Stimulated activated CD4-positive, alpha-beta T cell treated with anti-CD3 and anti-CD28 coated beads, Interleukin-1b, Interleukin-23, amount 100 ng/mL, for 24 hours (primary cell): ENCODE measurements at places on chromosomes 7 and 10.

DNA sequence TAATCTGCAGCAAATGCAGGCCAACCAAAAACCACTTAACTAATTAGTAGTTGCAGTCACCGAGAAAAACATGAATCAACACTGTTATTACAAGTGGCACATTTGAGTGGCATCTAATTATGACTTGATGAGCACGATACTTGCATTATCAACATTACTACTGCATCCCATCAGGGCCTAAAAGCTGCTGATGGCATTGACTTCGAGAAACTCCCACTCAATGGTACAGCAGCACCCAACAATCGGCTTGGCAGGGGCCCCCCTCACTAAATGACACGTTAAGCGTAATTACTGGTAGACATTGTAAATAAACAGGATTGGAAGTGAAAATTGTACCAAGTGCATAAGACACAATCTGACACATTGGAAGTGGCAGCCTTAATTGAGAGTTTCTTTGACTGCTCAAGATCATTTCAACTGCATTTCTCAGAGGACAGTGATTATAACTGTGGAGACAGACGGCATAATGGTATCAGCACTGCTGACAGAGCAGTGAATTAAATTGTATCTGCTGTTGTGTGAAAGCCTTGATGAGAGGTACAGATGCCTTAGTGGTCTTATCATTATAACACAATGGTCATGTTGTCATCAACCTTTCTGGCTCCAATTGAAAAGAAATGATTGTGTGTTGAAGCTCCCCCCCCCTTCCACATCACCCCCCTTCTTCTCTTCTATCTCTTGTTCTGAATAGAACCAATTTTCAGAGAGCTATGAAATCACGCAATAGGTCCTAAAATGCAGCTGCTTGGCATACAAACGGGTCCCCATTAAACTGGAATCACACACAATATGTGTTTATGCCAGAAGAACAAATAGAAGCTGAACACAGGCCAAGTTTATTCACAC lies 43.4 kb downstream of the SHTN1 start:
- no peak for DNase-seq

DNA sequence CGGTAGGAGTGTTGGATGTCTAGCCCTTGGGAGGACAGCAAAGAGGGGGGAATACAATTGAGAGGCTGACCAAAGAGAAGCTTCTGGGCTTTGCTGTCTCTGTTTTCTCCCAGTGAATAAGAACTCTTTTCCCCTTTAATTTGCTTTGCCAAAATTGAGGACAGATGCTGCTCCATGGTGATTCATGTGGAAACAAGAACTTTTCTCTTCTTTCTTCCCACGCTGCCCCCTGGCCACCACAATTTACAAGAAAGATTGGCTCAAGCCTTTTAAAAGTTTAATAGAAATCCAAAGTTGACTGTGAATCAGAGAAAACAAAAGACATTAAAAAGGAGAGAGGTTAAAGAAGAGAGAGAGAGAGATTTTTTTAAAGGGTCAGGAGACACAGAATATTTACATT lies 49.0 kb downstream of the PRR15 start:
- no peak for DNase-seq

GRCh38 chr10:113891476-113891875 lies 37.0 kb downstream of the NHLRC2 start:
- no peak for DNase-seq

GRCh38 chr7:66529883-66530610 lies 98.6 kb upstream of the KCTD7 start:
- DNase-seq: no peak

- no peak for DNase-seq
Observed at GRCh38 chr10:11011984-11012383, 5.7 kb upstream of the CELF2 start.

DNA sequence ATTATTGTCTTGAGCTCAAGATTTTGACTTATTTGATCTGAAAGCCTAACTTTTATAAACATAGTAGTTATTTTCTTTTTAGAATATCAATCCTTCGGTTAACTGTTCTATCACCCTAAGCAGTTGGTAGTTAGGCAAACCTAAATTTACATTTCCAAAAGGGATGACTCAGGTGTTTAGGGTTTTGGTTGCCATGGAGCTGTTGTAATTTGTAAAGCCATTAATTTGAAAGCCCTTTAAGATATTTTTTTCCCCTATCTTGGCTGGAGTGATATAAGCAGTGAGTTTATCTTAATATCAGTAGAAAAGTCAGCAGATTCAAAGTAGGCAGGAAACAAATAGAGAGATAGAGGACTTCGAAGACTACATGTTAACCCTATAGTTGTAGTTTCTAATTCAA lies 1472.6 kb upstream of the CELF2 start:
- no peak for DNase-seq

DNA sequence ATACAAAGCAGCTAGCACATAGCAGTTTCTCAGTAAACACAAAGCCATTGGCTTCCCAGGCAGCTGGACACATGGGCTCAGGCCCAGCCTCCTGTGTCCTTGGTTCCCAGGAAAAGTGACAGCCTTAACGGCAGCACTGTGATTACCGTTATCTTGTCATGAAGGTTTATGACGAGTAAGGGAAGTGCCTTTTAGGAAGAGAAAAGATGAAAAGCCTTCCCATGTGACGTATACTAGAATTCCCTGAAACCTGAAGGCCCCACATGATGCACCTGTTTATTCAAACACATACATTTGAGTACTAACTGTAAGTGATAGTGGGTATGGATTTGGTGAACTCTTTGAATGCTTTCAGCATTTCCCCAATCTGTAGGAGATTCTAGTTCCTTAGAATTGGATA lies 244.2 kb downstream of the DPP6 start:
- no peak for DNase-seq

DNA sequence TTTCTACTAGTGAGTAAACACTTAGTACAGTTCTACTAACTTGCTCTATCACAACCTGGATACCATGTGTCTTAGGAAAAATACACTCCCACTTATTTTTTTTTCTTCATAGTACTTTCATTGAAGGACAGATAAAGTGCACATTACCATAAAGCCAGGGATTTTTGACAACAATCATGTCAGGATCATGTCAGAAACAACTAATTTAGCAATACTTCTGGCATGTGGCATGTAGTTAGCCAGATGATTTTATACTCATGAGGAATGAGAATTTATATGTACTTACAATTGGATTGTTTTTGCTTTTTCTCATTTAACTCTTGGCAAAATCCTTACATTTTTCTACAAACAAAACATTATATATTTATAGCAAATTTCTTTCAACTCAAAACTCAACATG lies 630.7 kb upstream of the GRM3 start:
- DNase-seq: no peak

- no peak for DNase-seq
Observed at GRCh38 chr10:1454428-1454827, 282.9 kb downstream of the ADARB2 start.

DNA sequence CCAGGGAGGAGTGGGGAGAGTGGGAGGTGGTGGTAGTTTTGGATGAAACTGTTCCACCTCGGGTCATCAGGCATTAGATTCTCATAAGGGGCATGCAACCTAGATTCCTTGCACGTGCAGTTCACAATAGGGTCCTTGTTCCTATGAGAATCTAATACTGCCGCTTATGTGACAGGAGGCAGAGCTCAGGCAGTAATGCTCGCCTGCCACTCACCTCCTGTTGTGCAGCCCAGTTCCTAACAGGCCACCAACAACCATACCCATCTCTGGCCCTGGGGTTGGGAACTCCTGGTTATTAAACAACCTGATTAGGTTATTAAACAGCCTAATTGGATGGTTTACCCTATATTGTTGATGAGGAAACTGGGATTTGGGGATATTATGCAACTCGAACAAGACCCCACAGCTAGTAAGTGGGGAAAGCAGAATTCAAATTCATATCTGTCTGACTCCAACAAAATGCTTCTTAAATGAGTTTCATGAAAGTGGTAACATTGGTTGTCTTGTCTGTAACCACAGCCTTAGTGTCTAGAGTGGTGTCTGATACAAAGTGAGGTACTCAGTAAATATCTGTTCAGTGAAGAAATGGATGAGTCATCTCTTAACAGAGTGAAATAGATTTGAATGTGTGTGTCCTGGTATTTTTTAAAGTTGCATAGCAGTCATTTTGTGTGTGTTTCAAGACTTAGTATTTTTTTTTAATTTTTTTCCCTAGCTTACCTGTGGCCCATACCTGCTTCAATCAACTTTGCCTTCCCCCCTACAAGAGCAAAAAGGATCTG lies 101.6 kb downstream of the HECTD2 start:
- DNase-seq: no peak

GRCh38 chr10:132868995-132869394 lies 73.4 kb downstream of the CFAP46 start:
- DNase-seq: no peak

GRCh38 chr7:901388-902154 lies 25.2 kb downstream of the GET4 start:
- DNase-seq: peak; percentile 42

- DNase-seq: no peak
Observed at GRCh38 chr7:77822269-77822668, 23.7 kb downstream of the PHTF2 start.

DNA sequence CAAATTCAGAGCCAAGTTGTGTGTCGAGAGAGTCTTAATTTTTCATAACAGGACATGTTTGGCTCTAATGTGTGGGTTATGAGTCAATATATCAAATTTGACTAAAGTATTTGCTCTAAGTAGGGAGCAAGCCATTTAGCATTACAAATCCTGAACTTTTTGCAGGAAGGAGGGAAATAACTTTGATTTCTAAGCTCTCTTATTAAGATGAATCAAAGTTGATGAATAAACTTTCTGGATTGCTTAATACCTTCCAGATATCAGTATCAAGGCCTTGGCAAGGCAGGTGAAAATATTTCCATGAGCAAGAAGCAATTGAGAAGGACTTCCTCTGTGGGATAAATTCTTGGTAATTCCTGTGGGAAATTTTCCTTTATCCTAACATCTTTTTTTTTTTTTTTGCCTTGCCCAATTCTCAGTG lies 258.8 kb downstream of the AHR start:
- DNase-seq: no peak

- DNase-seq: no peak
Observed at GRCh38 chr7:37558320-37559096, 109.8 kb upstream of the ELMO1 start.

GRCh38 chr7:143323653-143324052 lies 7.7 kb downstream of the CLCN1 start:
- DNase-seq: no peak

- peak; percentile 47 for DNase-seq
Observed at GRCh38 chr7:129376076-129376777, 58.0 kb upstream of the STRIP2 start.

DNA sequence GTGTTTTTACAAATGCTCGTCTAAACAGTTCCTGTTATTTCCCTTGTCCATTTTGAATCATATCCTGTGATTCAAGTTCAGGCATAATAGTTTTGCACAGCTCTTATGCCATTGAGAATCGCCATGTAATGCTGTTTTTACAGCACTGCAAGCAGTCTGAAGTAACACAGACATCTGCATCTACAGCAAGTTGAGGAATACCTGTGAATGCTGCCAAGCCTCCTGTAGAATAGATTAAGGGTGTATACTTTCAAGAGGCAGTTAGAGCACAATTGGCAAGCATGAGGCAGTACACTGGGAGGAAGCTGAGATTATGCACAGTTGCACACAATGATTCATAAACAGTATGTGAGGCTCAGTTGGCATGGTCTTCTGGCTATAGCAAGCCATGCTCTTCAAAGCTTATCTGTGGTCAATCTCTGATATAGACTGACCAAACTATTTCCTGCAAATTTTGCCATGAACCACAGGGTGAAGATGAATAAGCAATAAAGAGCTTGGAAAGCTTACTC lies 121.9 kb upstream of the AKR1E2 start:
- DNase-seq: no peak

DNA sequence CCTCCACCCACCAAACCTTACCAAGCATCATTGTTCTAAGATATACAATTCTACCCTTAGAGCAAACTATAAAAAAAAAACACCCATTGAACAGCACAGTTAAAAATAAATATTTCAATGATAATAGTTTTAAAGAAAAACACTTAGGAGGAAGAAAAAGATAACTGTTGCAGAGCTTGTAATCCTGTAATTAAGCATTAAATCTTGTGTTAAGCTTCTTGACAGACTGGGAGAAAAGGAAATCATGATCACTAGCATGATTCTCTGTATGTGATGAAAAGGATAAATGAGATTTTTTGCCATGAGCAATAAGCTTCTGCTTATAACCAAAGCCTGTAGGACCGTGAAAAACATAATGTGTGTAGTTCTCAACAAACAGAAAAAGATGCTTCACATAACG lies 289.8 kb downstream of the CACNA2D1 start:
- no peak for DNase-seq

- no peak for DNase-seq
Observed at GRCh38 chr7:140876519-140877248, 48.0 kb downstream of the BRAF start.

DNA sequence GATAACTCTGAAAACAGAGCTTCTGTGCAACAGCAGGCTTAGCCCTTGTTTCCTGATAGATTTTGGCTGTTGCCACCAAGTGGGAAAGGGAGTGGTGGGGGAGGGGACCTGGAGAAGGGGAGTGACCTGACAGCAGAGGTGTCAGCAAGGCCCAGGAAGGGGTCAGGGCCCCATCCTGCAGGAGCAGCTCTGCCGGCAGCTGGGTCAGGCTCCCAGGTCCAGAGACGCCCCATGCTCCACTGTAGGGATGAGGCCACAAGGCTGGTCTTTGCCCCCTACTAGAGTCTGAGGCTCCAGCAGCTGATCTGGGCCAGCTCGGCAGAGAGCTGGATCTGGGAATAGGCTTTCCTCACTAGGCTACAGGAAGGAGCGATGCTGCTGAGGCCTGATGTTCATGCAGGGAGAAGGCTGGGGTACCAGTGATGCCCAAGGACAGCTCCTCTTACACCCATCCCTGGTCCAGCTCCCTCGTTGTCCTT lies 44.0 kb upstream of the ZMIZ1 start:
- no peak for DNase-seq

- no peak for DNase-seq
Observed at GRCh38 chr10:31930023-31930751, 1.6 kb upstream of the ARHGAP12 start.

GRCh38 chr10:98758463-98758862 lies 311.7 kb upstream of the HPS1 start:
- no peak for DNase-seq

GRCh38 chr10:106857213-106857612 lies 307.3 kb downstream of the SORCS1 start:
- DNase-seq: no peak

DNA sequence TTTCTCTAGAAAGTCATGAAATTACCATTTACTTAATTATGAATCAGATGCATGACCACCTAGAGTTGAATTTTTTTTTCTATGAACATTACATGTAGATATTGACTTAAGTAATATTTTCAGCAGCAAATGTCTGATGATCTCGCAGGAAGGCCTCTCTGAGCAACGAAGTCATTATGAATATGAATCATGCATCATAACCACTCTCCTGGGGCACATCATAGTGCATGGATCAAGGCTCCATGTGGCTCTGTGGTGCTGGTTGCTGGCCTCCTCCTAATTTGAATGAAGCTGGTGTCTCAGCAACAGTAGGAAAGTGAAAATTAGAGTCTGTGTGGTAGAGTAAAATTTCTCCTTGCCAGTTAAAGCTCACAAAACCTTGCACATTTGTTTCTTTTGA lies 121.4 kb upstream of the INHBA start:
- DNase-seq: no peak

- peak; percentile 11 for DNase-seq
Observed at GRCh38 chr10:28367929-28368484, 65.1 kb upstream of the MPP7 start.

- no peak for DNase-seq
Observed at GRCh38 chr10:1395025-1395480, 338.9 kb downstream of the WDR37 start.

GRCh38 chr7:124059375-124059774 lies 26.5 kb upstream of the TMEM229A start:
- no peak for DNase-seq
